ENCODE measurements at places on chromosomes 6 and 20.

DNA sequence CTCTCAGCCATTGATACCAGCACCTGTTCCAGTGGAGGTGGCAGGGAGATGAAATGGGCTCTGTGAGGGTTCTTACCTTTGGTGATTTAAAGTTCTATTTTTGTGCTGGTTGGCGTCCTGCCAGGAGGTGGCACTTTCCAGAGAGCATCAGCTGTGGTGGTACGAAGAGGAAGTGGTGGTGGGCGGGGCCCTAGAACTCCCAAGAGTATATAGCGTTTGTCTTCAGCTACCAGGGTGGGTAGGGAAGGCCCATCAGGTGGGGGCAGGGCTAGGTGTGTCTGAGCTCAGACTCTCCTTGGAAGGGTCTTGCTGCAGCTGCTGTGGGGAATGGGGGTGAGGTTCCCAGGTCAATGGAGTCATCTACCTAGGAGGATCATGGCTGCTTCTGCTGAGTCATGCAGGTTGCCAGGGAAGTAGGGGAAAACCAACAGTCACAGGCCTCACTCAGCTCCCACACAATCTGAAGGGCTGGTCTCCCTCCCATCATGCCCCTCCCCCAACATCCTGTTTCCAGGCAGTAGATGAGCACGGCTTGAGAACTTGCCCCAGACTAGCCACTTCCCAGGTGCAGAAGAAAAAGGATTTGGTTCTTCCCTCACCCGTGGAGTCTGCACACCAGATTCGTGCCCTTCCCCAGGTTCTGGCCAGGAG is 46.6 kb downstream of the MOXD1 start:
- peak; percentile 5 for DNase-seq

GRCh38 chr6:157668713-157669112 is 154.3 kb upstream of the SNX9 start:
- no peak for DNase-seq

DNA sequence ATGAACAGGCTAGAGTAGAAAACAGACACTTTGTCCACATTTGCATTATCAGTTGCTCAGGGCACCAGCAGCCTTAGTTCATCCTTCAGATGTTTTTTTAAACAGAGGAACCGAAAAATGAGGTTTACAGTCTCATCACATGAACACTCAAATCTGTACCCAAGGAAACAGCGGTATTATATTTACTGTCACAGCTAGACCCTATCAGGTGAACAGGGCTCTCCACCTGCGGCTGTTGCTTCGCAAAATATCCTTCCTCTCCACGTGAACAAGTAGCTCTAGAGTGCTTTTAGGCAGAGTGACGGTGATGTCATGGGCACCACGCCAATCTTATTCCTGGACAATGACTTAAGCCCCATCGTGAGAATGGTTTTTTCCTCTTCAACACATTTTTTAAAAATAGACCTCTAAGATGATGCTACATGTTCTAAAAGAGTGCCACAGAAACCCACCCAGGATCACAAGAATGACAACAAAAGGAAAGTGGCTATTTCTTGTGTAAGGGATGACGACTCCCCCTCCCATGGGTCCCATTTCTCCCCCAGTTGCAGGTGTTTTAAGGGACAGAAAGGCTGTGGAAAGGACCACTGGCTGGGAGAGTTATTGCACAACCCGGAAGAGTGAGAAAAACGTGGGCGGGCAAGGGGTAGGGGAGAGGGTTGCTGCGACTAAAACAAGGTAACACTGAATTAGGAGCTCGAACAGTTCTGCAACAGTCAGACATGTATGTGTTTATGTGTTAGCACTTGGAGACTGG is 77.7 kb downstream of the EFHC1 start:
- no peak for DNase-seq

- DNase-seq: no peak
These were observed 386.8 kb downstream of the SAMD5 start for GRCh38 chr6:147895272-147895671.

- no peak for DNase-seq
These were observed 296.9 kb downstream of the FOXC1 start for GRCh38 chr6:1906609-1907008.

GRCh38 chr6:130019326-130020072 is 1.1 kb downstream of the L3MBTL3 start:
- DNase-seq: peak; percentile 12

DNA sequence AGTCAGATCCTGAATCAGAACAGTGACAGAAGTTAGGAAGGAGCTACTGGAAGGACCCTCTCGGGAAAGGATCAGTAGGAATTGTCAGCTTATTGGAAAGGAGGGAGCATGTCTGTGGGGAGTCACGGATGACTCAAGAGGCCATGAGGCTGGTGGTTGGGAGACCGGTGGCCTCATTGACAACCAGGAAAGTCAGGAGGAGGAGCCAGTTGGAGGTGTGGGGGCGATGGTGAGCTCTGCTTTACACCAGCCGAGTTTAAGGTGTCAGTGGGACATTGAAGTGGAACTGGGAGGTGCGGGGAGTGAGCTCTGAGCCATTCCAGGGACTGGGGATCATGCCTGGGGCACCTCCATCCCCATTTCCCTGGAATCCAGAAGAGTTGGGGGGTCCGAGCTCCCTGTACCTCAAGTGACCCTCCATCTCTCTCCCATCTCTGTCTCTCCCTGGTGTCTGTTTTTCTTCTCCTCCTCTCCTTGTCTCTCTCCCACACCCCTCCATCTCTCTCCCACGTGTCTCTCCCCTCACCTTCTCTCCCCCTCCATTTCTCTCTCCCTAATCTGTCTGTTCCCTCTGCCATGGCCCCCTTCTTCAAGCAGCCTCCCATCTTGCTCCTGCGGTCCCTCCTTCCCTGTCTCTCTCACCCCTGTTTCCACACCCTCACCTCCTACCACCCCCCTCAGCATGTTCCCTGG is 14.3 kb upstream of the ZBTB9 start:
- DNase-seq: no peak

DNA sequence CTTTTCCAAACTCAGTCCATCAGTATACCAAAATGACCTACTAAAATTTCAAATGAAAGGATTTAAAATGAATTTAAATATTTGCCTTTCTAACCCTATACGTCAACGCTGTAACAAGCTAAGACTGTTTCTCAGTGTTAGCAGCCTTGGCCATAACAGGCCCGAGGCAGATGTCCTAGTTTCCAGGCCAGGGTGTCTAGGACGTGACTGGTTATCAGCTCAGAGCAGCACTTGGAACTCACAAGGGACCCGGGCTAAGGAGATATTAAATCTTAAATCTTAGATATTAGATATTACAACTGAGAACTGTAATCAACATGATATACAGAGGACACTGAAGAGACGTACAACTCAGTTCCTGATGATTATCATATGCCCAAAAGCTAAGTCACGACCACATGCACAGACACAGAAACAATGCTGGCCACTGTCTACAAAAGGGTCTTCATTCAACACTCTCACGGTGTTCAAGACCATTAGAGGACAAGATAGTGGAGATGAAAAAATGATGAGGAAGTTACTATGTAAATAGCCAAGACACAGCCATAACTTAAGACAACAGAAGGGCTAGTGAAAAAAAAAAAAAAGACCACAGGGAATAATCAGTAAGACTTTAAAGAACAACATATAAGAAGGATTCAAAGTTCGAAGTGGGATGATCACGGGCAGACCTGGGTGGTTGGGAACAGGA is at the start of gene CLDN20:
TSS of gene CLDN20 (plus strand) at position 641 of the 691 bp plus-strand sequence. CDS start 11,707 bp downstream, outside the sequence.
- no peak for DNase-seq

- no peak for DNase-seq
These were observed 193.4 kb downstream of the SYNDIG1 start for GRCh38 chr20:24662752-24663365.

- no peak for DNase-seq
These were observed 4.5 kb downstream of the NCOA6 start for GRCh38 chr20:34820805-34821578.

GRCh38 chr20:56828402-56828801 is 199.3 kb downstream of the TFAP2C start:
- no peak for DNase-seq

- peak; percentile 23 for DNase-seq
These were observed 208.3 kb downstream of the TASP1 start for GRCh38 chr20:13430346-13431002.

Measured in stimulated activated CD8-positive, alpha-beta memory T cell treated with anti-CD3 and anti-CD28 coated beads, Interleukin-2, amount 100 ng/mL, for 48 hours (primary cell).